ENCODE measurements at places on chromosomes 12 and 14.
A peak's percentile ranks its signal among the peaks of the same experiment; 100 is the strongest.

GRCh38 chr14:57246933-57247657 lies 21.6 kb downstream of the EXOC5 start:
- no peak for DNase-seq

- DNase-seq: no peak
Observed at GRCh38 chr12:14828892-14829291, 14.4 kb downstream of the ART4 start.

GRCh38 chr12:74899031-74899829 lies 310.4 kb downstream of the KCNC2 start:
- DNase-seq: no peak

DNA sequence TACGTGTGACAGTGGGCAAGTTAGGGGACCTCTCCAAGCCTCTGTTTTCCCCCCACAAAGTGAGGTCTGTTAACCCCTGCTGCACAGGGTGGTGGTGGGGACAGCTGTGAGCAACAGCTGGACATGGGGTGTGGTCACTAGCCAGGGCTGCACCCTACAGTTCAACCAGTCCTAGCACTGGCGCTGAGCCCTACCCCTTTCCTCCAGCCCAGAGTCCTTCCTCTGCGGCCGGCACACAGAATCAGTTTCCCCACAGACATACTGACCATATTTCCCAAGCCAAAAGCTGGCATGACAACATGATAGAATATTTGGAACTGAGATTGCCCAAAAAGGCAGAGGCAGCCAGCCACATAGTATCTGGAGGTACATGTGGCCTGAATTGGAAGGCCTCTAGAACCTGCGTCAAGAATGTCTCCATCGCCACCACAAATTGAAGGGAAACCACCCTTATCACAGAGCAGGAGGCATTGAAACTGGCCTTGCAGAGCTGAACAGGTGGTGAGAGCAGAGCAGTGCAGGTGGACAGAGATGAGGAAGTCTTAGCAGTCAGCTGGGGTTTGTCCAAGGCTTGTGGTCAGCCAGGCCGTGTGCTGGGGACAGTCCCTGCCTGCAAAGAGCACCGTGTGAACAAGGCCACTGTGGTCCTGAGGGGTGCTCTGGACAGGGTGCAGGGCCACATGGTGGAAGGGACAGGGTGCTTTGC lies 21.2 kb downstream of the DEGS2 start:
- no peak for DNase-seq

- DNase-seq: no peak
Observed at GRCh38 chr14:104919993-104920315, 4.7 kb upstream of the PLD4 start.

DNA sequence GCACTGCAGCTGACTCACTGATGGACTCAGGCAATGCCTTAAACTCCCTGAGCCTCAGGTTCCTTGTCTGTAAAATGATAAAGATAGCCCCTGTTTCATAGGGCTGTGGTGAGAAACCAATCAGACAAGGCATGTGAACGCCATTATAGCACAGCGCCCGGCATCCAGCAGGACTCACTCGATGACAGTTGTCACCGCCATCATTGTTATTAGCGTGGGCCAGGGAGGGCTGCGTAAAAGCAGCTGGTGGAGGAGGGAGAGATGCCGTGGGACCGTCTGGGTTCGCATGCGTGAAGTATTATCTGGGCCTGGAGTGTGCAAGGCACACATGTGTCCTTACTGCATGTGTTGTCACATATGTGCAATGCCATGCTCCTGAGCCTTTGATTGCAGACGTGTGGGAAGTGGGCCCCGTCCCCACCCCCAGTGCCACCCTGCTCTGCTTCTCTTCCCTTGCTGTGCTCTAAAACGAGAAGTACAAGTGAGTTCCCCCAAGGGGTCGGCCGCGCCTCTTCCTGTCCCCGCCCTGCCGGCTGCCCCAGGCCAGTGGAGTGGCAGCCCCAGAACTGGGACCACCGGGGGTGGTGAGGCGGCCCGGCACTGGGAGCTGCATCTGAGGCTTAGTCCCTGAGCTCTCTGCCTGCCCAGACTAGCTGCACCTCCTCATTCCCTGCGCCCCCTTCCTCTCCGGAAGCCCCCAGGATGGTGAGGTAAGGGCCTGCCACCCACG lies at the start of gene PTPN6:
Gene PTPN6, plus strand, starts transcription at position 546 of the 730 bp plus-strand sequence. Its CDS starts 157 bp downstream, at position 703.
- peak; percentile 79 for DNase-seq

GRCh38 chr12:65055859-65056258 lies 65.2 kb downstream of the WIF1 start:
- DNase-seq: no peak

- DNase-seq: peak; percentile 33
Observed at GRCh38 chr12:51482929-51483697, 58.5 kb downstream of the SLC4A8 start.

GRCh38 chr12:72734581-72734980 lies 462.4 kb downstream of the TRHDE start:
- no peak for DNase-seq

GRCh38 chr14:74614508-74615495 lies 2.8 kb upstream of the LTBP2 start:
- no peak for DNase-seq

DNA sequence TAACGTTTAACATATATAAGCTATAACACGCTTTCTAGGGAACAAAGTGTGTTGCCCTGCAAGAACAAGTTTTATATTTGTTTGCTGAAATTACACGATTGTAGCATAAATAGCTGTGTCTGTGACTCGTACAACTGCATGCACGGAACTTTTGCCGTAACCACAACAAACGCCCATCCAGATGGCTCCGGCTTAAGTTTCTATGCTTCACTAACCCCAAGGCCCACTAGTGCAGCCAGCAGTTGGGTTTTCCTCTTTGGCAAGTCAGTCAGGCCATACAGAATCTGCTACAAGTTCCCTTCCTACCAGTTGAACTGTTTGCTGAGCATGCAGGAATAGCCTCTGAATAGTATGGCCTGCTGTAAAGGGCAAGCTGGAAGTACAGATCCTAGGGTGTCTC lies 12.1 kb downstream of the CSRP2 start:
- no peak for DNase-seq

- DNase-seq: peak; percentile 64
Observed at GRCh38 chr12:121033625-121034349, 5.3 kb downstream of the OASL start.
